Activated gamma-delta T cell treated with anti-CD3 and anti-CD28 coated beads, Interleukin-2, amount 50 U/mL, for 16 hours (primary cell): ENCODE measurements at places on chromosomes 12 and 14.

DNA sequence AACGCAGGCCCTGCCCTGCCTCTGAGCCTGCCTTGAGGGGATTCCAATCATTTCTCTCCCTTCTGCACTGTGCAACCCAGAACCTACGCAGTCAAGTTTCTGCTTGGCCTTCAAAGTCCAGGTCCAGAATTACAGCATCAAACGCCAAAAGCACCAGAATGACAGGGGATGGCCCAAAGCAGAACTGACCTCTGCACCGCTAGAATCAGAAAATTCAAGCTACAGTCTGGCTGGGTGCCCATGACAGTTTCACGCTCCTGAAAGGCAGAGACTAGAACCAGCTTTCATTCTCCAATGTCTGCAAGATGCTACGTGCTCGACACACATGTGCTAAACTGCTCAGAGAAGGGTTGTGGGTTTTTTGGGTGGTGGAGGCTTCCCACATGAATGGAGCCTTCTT is 4.1 kb downstream of the CLMN start:
- no peak for DNase-seq

DNA sequence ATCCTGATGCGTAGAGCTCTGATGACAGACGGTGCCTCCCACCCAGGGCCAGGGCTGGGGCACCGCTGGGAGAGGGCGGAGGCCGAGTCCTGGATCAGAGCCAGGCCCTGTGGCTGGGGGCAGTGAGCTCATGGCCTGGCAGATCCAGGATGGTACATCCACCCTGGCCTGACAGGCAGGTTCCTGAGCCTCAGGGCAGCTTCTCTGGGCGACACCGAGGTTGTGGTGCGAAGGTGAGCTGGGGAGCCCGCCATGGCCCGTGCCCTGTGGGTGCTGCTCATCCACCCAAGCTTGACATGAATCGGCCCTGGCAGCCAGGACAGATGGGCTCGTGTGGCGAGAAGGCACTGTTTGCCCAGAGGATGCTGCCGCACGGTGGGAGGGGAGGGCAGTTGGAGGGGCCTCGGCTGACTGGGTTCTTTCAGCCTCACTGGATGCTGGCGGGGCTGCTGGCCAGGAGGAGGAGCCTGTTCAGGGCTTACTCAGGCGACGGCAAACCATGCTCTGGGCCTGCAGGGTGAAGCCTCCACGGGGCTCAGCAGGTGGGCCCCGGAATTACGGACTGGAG is 16.6 kb downstream of the LRTM2 start:
- DNase-seq, result no peak

DNA sequence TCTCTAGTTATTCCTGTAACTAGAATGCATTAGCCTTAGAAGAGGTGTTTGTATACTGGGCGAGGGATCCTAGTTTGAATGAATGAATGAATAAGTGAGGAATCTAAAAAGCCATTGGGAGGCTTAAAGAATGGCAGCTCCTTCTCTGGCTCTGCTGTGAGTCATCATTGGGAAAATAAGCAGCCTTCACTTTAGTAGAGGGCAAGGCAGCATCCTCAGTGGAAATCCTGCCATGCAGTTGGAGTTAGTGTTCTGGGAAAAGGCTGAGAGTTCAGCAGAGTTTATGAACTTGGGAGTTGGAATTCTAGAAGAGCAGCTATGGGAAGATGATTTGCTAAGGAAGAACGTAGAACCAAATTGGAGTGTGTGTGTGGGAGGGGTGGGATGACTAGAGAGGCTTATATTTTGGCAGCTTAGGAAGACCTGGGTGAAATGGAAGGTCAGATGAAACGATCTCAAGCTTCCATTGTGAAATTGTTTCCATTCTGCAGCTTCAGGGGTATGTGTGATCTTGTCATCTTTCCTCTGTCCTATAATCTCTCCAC is 120.8 kb downstream of the PTCSC3 start:
- DNase-seq, result no peak

- no peak for DNase-seq
Observed at GRCh38 chr12:110234755-110235154, 46.3 kb upstream of the ATP2A2 start.

- DNase-seq, result no peak
Observed at GRCh38 chr14:99033951-99034350, 238.0 kb downstream of the BCL11B start.

- DNase-seq, result no peak
Observed at GRCh38 chr12:9957834-9958233, 13.4 kb upstream of the CLEC12A start.

- no peak for DNase-seq
Observed at GRCh38 chr12:53782093-53782703, 30.4 kb upstream of the CISTR start.

DNA sequence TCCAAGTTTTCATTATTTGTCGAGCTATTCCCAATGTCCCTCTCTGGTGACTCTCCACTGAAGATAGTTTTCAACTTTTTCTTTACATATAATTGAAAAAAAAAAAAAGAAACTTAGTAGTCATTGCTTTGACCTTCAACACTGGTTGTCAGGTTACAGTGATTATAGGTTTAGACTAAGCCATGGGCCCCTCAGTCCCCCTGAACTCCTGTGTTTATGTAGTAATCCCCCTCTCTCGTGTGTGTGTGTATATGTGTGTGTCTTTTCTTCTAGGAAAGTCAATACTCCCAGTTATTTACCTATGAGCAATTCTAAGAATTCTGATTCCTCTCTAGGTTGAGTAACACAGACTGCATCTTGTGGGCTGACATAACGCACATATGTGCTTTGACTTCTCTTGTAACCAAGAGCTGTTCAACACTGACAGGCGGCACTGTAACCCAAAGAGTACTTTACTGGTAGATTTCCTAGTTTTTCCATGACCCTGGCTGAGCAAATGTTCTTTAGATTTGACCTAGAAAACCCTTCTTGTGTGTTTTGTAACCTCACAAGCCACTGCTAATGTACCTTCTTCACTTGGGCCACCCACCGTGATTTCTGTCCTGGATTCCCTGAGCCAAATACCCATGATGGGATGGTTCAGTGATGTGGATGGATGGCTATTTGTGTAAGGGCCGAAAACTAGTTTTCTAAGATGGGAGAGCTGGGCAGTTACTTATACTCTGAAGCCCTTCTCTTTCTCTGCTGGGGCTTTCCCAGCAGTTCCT is 15.0 kb upstream of the MANSC4 start:
- no peak for DNase-seq
